ENCODE measurements at places on chromosomes 7 and 10.

DNA sequence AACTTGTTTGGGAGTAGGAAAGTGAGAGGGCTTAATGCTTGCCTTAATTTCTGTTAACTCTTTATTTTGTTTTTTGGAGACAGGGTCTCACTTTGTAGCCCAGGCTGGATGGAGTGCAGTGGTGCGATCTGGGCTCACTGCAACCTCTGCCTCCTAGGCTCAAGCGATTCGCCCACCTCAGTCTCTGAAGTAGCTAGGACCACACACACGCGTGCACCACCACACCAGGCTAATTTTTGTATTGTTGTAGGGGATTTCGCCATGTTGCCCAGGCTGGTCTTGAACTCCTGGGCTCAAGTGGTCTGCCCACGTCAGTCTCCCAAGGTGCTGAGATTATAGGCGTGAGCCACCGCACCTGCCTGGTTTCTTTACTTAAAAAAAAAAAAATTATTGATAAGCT, 1.9 kb downstream of the PPP2R2D start:
- peaks cover 10% of the 10 kb centered on the region for H3K36me3 ChIP-seq
- H3K27me3 ChIP-seq, result peaks cover 6% of the 10 kb centered on the region
- H3K4me3 ChIP-seq, result no peak overlapping the region

- H3K4me1 ChIP-seq, result peaks cover 6% of the 10 kb centered on the region
- DNase-seq, result no peak
- no peak overlapping the region for H3K27ac ChIP-seq
- peaks cover 7% of the 10 kb centered on the region for H3K27me3 ChIP-seq
These were observed 453.2 kb upstream of the GALNT17 start for GRCh38 chr7:70678621-70679251.

DNA sequence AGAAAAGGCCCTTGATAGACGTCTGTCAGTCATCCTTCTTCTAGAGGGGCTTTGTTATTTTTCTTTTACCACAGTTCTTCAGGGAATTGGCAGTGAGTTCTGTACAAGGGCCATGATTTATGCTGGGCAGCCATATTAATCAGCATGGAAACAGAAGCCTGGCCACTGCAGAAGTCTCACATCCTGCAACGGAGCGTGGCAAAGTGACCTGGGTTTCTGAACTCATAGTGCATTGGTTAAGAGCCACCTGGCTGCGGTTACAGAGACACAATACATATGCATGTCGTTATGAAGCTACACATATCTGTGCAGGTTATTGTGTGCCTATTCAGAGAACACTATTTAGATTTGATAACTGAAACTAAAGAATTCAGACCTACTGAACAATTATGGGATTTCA, 419.4 kb upstream of the CELF2 start:
- H3K36me3 ChIP-seq, result no peaks in the 10 kb centered on the region
- no peaks in the 10 kb centered on the region for H3K4me1 ChIP-seq
- no peak overlapping the region for H3K27ac ChIP-seq
- no peak for DNase-seq
- peaks cover 4% of the 10 kb centered on the region for H3K27me3 ChIP-seq

DNA sequence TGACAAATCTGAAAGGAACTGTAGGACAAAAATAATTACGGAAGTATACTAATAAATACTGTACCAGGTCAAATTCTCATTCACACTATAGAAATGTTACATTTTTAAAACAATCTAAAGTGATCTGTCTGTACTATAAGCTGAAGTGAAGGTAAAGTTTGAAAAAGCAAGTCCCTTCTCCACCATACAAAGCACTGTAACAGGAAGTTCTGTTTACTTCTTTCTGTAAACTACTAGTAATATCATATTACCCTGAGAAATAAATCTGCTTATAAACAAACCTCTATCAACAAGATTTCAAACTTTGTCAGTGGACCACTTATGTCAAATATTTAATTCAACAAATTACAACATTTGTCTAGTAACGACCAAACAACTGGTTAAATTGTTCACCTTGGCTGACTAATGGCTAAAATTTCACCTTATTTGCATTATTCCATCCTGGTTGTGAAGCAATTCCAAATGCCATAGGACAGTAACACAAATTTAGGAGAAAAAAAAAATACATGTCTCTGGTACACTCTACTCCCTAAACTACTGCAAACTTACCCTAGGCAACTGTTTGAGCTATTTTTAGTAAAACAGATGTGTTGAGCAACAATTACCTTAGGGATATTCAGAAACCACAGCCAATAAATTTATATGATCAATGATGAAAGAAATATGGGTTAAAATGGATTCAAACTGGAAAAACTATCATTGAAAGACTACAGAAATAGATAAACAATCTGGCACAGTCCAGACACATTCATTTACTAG, 126.0 kb downstream of the NRBF2 start:
- peaks cover 3% of the 10 kb centered on the region for H3K27me3 ChIP-seq
- DNase-seq, result no peak
- peak overlapping the region; percentile 66 for H3K27ac ChIP-seq

GRCh38 chr10:31413325-31413724, 94.3 kb downstream of the ZEB1 start:
- H3K36me3 ChIP-seq, result peaks cover 7% of the 10 kb centered on the region
- H3K4me1 ChIP-seq, result peaks cover 8% of the 10 kb centered on the region
- H3K4me3 ChIP-seq, result no peak overlapping the region
- H3K27ac ChIP-seq, result no peak overlapping the region
- H3K27me3 ChIP-seq, result peaks cover 4% of the 10 kb centered on the region
- DNase-seq, result no peak

DNA sequence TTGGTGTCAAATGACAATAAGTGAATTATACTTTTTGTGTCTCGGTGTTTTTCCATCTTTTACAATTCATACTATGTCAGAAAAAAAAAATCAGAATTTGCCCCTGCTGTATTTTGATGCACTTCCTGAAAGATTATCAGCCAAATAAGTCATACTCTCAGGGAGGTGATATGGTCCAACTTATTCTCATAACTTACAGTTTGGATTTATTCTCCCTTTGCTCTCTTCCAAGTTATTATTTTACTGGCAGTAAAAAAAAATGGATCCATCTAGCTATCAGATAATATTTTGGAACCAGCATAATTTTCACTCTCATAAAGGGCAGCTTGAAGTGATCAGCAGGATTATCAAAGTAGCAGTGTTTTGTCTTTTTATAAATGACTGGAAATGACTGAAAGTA, 337.1 kb downstream of the BMPER start:
- DNase-seq, result no peak
- peaks cover 1% of the 10 kb centered on the region for H3K27me3 ChIP-seq
- no peak overlapping the region for H3K4me3 ChIP-seq
- no peak overlapping the region for H3K27ac ChIP-seq
- H3K36me3 ChIP-seq, result no peaks in the 10 kb centered on the region

All from endothelial cell (in vitro differentiated cells).